ENCODE measurements at places on chromosomes 4 and X.

- peak; percentile 85 for DNase-seq
Measured at GRCh38 chrX:130726661-130727060, 176.3 kb downstream of the ENOX2 start.

DNA sequence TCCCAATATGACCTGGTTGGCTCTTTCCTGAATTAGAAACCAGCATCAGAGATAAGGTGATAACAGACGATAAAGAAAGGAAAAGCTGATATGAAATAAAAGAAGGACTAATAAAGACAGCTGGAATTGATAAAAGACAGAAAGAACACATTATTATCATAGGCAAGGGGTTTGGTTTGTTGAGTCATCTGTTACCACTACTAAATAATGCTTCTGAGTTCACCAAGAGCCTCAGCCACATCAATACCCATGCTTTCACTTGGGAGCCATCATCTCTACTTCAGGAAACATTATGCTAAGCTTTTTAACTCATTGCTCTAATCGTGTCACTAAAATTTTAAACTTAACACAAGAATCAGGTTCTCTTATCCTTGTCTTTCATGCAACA is 27.6 kb downstream of the ANXA5 start:
- DNase-seq, result peak; percentile 74

DNA sequence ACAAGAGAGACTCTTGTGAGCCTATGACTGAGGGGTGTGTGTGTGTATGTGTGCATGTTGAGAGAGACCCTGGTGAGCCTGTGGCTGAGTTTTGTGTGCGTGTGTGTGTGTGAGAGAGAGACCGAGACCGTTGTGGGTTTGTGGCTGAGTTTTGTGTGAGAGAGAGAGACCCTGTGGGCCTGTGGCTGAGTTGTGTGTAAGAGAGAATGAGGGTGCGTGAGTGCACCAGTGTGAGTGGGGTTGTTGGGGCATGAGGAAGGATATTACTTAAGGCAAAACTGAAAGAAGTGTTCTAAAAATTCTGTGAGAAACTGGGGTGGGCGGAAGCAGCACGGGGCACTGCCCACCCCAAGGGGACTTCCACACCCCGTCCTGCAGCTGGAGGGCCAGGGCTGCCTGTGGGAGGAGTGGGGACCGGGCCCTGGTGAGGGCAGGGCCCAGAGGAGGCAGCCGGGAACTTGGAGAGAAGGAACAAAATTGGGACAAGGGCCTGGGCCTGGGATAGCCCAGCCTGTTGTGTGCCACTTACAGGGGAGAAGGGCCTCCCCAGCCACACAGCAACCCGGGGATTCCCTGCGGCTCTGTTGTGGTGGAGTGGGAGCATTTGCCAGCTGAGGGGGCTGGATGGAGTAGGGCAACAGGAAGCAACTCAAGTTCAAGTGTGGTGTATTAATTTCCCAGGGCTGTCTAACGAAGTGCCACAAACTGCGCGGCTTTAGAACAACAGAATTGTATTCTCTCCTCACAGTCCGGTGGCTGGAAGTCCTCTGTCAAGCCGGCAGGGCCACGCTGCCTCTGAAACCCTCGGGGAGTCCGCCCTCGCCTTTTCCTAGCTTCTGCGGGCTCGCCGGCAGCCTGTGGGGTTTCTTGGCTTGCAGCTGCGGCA is 22.1 kb downstream of the TMEM131L start:
- peak; percentile 50 for DNase-seq

- peak; percentile 83 for DNase-seq
Measured at GRCh38 chr4:86855572-86855971, 6.4 kb upstream of the SLC10A6 start.

- peak; percentile 63 for DNase-seq
Measured at GRCh38 chr4:138938366-138938690, 77.3 kb upstream of the NOCT start.

GRCh38 chr4:175308236-175308635 is 390.1 kb downstream of the ADAM29 start:
- DNase-seq, result peak; percentile 62

- peak; percentile 24 for DNase-seq
Measured at GRCh38 chr4:77443941-77444340, 161.7 kb upstream of the CXCL13 start.

GRCh38 chr4:148944839-148945219 is 502.6 kb upstream of the NR3C2 start:
- DNase-seq, result no peak

GRCh38 chrX:136453771-136454170 is 34.0 kb upstream of the BRS3 start:
- DNase-seq, result no peak
